ENCODE measurements at places on chromosomes 4 and X. TPM values are rescaled to one million over a fixed set of nuclear protein-coding genes. Genes with fewer than 3 reads are reported as not detected.

The IGSF1 gene
- polyA plus RNA-seq: not detected

The RHOH gene
- polyA plus RNA-seq: 82.0 TPM

The ATOH1 gene
- polyA plus RNA-seq: not detected

The FRAS1 gene
- polyA plus RNA-seq: not detected

The SUPT20HL1 gene
- not detected for polyA plus RNA-seq

The TLR1 gene
- 20.0 TPM for polyA plus RNA-seq

The PRR32 gene
- not detected for polyA plus RNA-seq

The EFHC2 gene
- 19.5 TPM for polyA plus RNA-seq

The PDE6B gene
- polyA plus RNA-seq: 28.6 TPM

The TRO gene
- polyA plus RNA-seq: not detected

The TLR6 gene
- 3.9 TPM for polyA plus RNA-seq

The INTS6L gene
- polyA plus RNA-seq: 3.8 TPM

The GPR101 gene
- polyA plus RNA-seq: not detected

The ZCCHC18 gene
- polyA plus RNA-seq: 4.0 TPM

The SPIN2A gene
- not detected for polyA plus RNA-seq

The MAGEE2 gene
- not detected for polyA plus RNA-seq

The FRMD7 gene
- not detected for polyA plus RNA-seq

The HTN1 gene
- polyA plus RNA-seq: not detected

The BMPR1B gene
- not detected for polyA plus RNA-seq

The HSFX1 gene
- not detected for polyA plus RNA-seq

The DRD5 gene
- not detected for polyA plus RNA-seq

The ADRA2C gene
- not detected for polyA plus RNA-seq

The AMTN gene
- not detected for polyA plus RNA-seq

The CXCL11 gene
- polyA plus RNA-seq: not detected

The REELD1 gene
- polyA plus RNA-seq: not detected

The DKK2 gene
- not detected for polyA plus RNA-seq

The SLC34A2 gene
- not detected for polyA plus RNA-seq

The ADGRG4 gene
- not detected for polyA plus RNA-seq

The AKAP4 gene
- polyA plus RNA-seq: not detected

The GSX2 gene
- polyA plus RNA-seq: not detected

Data from immature natural killer cell (primary cell).